Pancreas (tissue), 10 donors: ENCODE measurements at places on chromosomes 1 and 21. TPM values are rescaled to one million over a fixed set of nuclear protein-coding genes. Genes with fewer than 3 reads are reported as not detected.
A peak's percentile ranks its signal among the peaks of the same experiment; 100 is the strongest.

Gene NASP
- total RNA-seq: 26.4 TPM

GRCh38 chr1:187928288-187928687, 1099.5 kb downstream of the PLA2G4A start:
- DNase-seq: no peak

GRCh38 chr1:209176866-209177430, 406.6 kb upstream of the CAMK1G start:
- DNase-seq: no peak

DNA sequence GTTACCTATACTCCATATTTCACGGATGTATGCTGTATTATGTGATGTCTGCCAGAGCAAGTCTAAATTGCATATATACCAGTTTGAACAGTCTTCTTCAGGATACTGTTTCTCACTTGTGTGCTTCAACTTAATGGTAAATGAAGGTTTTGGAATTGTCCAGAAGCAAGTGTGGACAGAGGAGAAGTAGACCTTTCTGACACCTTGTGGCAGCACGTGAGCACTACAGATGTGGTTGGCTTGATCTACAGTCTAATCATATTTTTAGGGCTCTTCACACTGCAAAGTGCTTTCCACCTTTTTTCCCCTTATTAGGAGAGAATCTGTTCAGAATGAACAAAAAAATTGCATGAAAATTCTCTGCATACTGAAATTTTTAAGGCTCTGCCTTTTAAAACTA, 10.9 kb downstream of the MORC3 start:
- DNase-seq: no peak

GRCh38 chr1:1373815-1374588, 1.0 kb downstream of the AURKAIP1 start:
- DNase-seq: no peak

- DNase-seq: no peak
Measured at GRCh38 chr1:206100226-206100815, 16.9 kb downstream of the AVPR1B start.

DNA sequence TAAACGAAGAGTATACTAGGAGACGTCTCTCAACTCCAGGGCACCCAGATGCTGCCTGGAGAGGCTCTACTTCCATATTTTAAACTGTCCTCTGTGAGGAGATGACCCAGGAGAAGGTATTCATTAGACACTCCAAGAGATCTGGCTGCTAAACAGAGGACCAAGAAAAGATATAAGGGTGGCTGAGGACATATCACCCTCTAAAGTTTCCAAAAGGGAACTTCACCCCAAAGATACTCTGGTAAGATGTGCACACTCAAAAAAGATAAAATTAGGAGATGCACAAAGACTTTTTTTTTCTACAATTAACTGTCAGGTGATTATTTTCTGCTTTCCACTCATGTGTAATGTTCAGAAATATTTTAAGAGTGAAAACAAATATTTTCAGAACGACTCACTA, 1.4 kb downstream of the ZNF670 start:
- no peak for DNase-seq

DNA sequence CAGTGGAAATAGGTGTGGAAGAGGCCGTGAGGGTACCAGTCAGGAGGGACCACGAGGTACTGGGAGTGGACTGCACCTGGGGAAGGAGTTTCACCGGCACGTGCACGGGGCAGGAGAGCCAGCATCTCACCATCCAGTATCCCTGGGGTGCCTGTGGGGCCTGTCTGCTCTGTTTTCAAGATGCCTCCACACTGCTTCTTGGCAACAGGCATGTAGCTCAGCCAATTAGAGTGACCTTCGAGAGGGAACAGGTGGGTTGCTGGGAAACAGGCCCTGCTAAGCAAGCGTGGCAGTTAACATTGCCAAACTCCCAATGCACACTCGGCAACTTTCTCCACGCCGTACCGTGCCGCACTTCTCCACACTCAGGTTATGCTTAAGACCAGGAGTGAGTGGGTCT, 17.7 kb downstream of the KCNC4 start:
- no peak for DNase-seq

GRCh38 chr1:164914208-164914607, 355.2 kb downstream of the PBX1 start:
- no peak for DNase-seq

Gene RXFP4
- not detected for total RNA-seq

Gene LORICRIN
- total RNA-seq: not detected

Gene COL24A1
- not detected for total RNA-seq

DNA sequence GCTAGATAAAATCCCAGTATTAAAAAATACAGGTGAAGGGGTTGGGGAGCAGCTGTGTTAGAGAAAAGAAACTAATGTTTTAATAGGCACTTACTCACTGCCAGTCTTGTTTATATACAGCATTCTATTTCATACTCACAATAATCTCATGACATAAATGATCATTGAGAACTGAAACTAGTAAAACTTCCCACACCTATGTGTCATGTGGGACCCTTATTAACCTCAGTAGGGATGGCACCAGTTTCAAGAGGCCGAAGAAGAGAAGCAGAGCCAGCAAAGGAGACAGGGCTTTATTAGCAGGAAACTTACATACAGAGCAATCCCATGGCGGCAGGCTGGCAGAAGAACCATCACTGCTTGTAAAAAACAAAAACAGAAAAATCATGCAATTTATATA, 48.8 kb upstream of the KCNH1 start:
- no peak for DNase-seq

DNA sequence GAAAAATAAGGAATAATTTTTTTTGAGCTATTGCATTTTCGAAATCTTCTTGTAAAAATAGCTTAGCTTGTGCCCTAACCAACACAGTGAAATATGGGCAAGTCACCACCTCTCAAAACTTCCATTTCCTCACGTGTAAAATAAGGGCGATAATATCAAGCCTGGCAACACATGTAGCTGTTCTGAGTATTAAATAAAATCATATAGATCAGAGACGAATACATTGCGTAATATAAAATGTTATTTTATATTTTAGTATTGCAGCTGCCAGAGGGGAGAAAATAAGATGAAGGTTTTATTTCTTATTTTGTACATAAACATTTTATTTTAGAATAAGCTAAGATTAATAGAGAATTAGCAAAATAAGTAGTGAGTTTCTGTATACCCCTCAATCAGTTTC, 85.9 kb downstream of the C21orf91 start:
- DNase-seq: no peak

- DNase-seq: no peak
Measured at GRCh38 chr1:61682891-61683290, 42.0 kb downstream of the TM2D1 start.

Gene LMOD1
- total RNA-seq: 2.5 TPM

Gene FAM72B
- total RNA-seq: not detected

DNA sequence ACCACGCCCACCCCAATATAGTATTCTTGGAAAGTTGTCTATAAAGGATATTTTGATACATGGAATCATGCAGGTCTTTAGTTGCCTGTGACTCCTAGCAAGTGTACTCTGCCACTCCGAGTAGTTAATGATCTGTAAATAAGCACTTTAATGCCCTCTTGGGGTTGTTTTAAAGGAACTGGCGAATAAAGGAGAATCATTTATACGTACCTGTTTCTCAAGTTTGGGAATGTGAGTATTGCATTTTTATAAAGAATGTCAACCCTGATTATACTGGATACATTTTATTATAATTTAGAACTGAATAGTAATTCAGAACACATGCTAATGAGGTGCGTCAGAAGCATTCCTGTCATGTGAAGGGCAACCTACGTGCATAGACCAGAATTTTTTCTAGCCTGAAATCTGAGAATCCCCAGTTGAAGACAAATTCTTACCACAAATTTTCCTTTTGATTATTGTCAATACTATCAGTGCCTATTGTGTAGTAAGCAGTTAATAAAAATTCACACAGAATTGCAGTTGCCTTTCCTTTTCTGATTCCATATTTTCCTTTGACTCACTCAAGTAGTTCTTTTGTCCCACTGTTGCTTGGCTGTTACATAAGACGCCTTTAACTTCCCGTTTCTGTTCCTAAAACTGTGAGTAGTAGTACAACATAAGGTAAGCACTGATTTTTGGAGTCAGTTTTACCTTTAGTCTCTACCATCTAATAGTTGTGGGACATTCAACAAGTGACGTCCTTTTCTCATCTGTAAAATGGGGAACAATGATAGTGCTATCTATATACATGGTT, 5.1 kb downstream of the AHCYL1 start:
- DNase-seq: no peak

DNA sequence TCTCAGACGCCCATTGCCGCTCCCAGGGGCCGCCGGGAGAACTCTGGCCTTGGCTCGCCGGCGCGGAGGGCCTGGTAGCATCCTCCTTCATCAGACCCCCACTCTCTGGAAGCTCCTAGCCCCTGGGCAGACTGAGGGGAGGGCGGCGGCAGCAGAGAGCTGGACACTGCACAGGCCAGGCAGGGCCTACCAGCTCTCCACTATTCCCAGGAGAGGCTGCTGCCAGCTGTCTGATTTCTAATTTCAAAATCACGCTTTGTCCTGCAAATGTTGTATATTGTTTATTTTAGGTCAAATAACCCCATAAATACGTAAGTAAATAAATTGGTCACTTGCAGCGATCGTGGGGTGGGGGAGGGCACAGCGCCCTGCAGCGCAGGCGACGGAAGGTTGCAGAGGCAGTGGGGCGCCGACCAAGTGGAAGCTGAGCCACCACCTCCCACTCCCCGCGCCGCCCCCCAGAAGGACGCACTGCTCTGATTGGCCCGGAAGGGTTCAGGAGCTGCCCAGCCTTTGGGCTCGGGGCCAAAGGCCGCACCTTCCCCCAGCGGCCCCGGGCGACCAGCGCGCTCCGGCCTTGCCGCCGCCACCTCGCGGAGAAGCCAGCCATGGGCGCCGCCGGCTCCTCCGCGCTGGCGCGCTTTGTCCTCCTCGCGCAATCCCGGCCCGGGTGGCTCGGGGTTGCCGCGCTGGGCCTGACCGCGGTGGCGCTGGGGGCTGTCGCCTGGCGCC, at the start of gene MTARC1:
MTARC1 (plus strand) TSS at position 577 of the 732 bp plus-strand sequence; CDS start at position 609, 32 bp downstream.
- DNase-seq: peak; percentile 81

- no peak for DNase-seq
Measured at GRCh38 chr1:25692560-25692959, 76.0 kb downstream of the MAN1C1 start.

Gene ICOSLG
- 1.2 TPM for total RNA-seq

DNA sequence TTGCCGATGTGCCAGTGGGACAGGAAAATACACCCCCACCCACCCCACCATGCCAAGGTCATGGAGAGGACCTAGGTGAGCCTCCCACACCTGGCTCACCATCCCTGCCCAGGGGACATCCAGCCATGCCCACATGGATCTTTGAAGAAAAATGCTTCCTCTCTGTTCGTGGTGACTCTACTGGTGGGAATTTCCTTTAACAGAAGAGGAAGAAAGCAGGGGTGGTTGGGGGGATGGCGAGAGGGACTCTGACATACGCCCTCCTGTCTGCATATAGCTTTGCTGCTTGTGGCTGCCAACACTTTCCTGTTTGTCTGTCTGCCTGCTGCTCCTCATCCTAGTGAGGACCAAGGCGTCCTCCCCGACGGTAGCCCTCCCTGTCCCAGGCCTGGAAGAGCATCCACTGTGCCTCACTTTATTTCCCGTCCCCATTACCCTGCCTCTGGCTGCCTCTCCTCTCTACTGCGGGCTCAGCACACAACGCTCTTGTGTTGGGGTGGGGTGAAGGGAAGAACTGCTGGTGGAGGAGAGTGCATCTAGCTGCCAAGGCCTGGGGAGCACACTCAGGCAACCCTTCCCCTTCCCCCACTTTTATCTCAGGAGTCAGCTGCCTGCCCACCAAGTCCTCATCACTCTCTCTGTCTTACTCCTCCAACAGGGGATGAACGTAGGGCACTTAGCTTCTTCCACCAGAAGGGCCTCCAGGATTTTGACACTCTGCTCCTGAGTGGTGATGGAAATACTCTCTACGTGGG, 2.5 kb downstream of the SEMA4A start:
- no peak for DNase-seq

DNA sequence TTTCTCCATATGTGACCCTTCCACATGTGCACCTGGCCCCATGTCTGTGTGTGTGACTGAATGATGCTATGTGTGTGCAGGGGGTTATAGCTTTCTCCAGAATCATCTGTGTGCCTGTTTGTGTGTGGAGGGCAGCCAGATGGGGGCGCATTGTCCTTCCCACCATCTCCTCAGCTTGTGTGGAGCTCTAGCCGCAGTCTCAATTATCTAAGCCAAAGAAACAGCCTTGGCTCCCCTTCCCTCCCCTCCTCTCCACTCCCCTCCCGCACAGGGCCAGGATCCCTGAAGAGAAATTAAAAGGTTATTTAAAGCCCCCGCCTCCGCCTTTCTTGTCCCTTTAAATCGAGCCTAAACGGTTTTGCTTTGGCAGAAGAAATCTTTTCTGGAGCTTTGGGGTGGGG, 1.8 kb upstream of the DMBX1 start:
- DNase-seq: no peak

GRCh38 chr1:155872527-155872926, 13.2 kb downstream of the SYT11 start:
- no peak for DNase-seq

DNA sequence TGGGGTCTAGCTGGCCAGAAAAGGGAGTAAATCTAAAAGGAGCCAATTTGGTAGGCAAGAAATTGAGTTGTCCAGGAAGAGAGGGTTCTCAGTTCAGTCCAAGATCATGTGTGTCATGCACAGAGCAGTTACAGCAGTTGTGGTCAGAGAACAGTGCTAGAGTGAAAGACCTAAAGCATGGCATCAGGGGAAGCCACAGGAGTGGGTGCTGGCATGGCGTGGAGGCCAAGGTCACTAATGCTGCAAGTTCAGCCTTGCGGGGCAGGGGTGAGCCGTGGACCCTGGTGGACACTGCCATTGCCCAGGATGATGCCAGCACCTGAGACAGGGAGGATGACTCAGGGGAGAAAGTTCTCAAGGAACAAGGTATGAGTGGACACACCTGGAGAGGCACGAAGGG, 16.6 kb upstream of the TMEM125 start:
- no peak for DNase-seq

DNA sequence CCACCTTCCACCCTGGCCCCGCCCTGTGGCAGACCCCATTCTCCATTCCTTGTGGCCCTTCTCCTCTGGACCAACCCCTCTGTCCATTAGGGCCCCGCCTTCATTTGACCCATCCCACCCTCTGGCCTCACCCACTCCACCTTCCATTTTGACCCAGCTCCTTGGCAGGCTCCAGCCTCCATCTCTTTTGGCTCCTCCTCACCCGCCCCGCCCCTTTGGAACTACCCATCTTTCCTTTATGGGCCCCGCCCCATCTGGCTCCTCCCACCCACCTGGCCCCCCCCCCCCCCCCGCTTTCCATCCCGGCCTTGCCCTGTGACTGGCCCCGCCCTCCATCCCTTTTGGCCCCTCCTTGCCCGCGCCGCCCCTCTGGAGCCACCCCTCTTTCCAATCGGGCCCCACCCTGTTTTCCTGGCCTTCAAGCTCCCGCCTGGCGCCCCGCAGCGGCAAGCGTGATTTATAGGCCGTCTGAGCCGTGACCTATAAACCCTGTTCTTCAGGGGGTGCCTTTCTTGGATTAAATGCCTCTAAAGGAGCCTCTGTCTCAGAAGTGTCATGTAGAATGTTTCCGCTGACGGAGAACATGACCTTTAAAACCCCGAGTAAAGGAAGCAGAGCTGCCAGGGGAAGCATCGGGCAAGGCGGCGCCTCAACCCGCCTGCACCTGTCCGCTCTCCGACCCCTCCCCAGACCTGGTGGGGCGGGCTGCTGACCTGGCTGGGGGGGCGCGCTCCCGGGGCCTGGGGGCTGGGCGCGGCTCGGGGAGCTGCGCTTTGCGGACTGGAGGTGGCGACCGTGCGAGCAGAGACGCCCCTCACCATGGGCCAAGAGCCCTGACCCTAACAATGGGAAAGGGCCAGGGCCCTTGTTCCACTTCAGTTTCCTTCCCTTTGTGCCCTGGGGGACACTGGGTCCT, 178.0 kb downstream of the CAMTA1 start:
- DNase-seq: peak; percentile 67

Gene LAMC1
- 43.4 TPM for total RNA-seq

GRCh38 chr1:93816970-93817678, 61.9 kb downstream of the DNTTIP2 start:
- DNase-seq: no peak
